ENCODE measurements at places on chromosomes 5 and 9. TPM values are rescaled to one million over a fixed set of nuclear protein-coding genes. Genes with fewer than 3 reads are reported as not detected.

GRIN1 gene
- total RNA-seq, result not detected

HSD17B3 gene
- total RNA-seq, result not detected

DNA sequence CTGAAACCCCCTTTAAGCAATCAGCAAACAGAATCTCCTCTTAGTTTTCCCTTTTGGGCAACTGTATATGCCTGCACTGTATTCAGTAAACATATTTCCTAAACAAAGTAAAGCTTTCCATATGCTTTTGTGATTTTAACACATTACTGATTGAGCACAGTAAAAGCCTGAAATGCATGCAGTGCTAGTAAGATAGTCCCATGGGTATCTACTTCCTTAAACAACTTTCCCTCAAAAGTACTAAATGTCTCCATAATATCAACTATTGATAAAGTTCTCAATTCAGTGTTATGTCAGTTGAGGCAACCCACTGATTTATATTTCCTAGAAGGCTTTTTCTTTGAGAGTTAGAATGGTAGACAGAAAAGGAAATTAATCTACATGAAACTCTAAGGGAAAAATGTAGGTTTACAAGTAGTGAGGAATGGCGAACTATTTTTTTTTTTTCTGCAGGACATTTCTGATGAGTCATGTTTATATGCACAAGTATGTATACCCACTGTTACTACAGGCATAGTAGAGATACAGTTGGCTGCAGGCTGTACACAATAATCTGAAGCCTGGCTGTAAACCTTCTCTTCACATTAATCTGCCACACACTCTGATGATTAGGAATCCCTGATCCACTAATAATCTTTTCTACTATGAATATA lies 31.2 kb upstream of the CEP120 start:
- H3K27me3 ChIP-seq, result no peaks in the 10 kb centered on the region
- H3K36me3 ChIP-seq, result no peaks in the 10 kb centered on the region

GRCh38 chr5:91357012-91357634 lies 26.0 kb downstream of the ARRDC3 start:
- no peaks in the 10 kb centered on the region for H3K36me3 ChIP-seq
- peaks cover 12% of the 10 kb centered on the region for H3K4me1 ChIP-seq
- no peak overlapping the region for H3K27ac ChIP-seq
- DNase-seq, result no peak

DNA sequence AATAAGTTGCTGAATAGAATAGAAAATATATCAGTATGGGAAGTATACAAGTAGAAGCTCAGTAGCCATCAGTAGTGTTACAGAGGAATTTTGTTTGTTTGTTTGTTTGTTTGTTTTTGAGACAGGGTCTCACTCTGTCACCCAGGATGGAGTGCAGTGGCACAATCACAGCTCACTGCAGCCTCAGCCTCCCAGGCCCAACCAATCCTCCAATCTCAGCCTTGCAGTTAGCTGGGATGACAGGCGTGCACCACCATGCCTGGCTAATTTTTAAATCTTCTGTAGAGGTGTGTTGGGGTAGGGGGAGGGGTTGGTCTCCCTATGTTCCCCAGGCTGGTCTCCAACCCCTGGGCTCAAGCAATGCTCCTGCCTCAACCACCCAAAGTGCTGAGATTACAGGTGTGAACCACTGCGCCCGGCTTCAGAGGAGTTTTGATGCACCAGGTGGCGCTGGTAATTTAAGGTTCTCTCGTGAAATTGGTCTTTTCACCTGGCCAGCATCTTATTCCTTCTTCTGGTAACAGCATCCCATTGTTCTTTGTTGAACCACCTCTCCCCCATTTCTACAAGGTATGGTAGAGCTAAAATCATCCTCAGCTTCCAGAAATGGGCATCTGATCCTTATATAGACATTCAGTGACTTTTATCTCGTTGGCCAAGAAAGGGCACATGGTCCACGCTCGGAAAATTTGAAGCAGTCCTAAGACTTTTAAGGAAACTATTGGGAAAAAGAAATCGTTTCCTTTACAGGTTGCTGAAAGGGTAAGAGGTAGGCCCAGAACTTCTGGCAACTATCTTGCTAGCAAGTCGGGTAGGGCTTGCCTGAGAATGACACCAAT lies 157.1 kb downstream of the ARRDC3 start:
- no peak overlapping the region for H3K4me3 ChIP-seq
- no peaks in the 10 kb centered on the region for H3K36me3 ChIP-seq
- no peaks in the 10 kb centered on the region for H3K4me1 ChIP-seq
- DNase-seq, result no peak
- H3K27me3 ChIP-seq, result no peaks in the 10 kb centered on the region
- H3K27ac ChIP-seq, result no peak overlapping the region

- H3K4me3 ChIP-seq, result no peak overlapping the region
- DNase-seq, result no peak
- no peaks in the 10 kb centered on the region for H3K27me3 ChIP-seq
- peaks cover 19% of the 10 kb centered on the region for H3K4me1 ChIP-seq
- no peak overlapping the region for H3K27ac ChIP-seq
- peaks cover 4% of the 10 kb centered on the region for H3K36me3 ChIP-seq
These were observed 6.8 kb downstream of the SLC36A1 start for GRCh38 chr5:151454166-151454565.

- no peaks in the 10 kb centered on the region for H3K4me1 ChIP-seq
- H3K36me3 ChIP-seq, result no peaks in the 10 kb centered on the region
- H3K4me3 ChIP-seq, result no peak overlapping the region
These were observed 384.5 kb upstream of the CDH6 start for GRCh38 chr5:30808996-30809395.

GRCh38 chr9:107739601-107740082 lies 250.1 kb upstream of the KLF4 start:
- H3K4me1 ChIP-seq, result no peaks in the 10 kb centered on the region
- DNase-seq, result no peak
- peak overlapping the region; percentile 3 for H3K27ac ChIP-seq

DNA sequence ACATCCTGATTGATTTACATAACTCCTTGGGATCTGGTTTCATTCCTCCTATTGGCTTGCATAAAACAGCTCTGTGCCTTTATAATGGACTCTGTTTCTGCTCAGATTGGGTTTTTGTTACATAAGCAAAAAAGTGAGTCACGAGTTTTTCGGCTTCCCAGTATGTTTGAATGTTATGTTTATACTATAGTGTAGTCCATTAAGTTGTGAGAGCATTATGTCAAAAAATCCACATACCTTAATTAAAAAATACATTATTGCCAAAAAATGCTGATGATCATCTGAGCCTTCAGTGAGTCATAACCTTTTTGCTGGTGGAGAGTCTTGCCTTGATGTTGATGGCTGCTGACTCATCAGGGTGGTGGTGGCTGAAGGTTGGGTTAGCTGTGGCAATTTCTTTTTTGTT lies 144.6 kb downstream of the CCDC171 start:
- DNase-seq, result no peak
- no peaks in the 10 kb centered on the region for H3K27me3 ChIP-seq
- H3K36me3 ChIP-seq, result no peaks in the 10 kb centered on the region
- no peaks in the 10 kb centered on the region for H3K4me1 ChIP-seq
- no peak overlapping the region for H3K27ac ChIP-seq

- DNase-seq, result no peak
- H3K4me1 ChIP-seq, result peaks cover 6% of the 10 kb centered on the region
- peaks cover 14% of the 10 kb centered on the region for H3K36me3 ChIP-seq
- H3K27ac ChIP-seq, result no peak overlapping the region
These were observed 100.9 kb downstream of the DPYSL3 start for GRCh38 chr5:147408980-147409379.

DNA sequence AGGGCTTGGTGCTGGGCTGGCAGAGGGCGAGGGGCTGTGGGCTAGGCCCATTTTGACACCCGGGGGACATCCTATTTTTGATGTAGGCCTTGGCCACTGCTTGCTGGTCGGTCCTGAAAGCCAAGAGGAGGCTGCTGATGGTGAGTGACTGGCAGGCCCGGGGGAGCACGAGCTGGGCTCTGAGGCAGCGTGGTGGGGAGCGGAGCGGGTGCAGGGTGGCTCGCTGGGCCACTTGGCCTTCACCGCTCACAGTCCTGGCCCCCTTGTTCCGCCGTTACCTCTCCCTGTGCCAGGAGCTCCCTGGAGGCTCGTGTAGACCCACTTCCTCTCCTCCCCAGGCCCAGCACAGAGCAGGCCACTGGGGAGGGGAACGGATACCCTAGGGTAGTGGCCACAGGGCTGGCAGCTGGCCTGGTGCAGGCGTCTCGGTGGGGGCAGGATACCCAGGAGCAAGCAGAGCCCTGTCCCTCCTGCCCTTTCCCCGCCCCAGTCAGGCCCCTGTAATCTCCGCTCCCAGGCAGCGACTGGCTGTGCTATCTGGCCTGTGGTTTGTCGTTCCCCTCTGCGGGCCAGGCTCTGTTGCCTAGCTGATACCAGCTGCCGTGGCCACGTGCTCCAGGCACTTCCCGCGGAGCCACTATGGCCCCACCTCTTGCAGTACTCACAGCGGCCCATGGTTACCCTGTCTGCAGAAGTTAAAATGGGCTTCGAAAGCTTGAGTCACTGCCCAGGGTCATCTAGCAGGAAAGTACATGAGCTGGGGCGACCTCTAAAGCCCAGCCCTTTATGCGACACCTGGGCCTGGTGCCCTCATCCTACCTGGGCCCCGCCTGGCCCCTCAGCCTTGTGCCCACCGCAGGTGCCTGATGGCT lies 11.7 kb upstream of the DOLPP1 start:
- no peaks in the 10 kb centered on the region for H3K36me3 ChIP-seq
- H3K4me1 ChIP-seq, result peaks cover 3% of the 10 kb centered on the region
- H3K27me3 ChIP-seq, result no peaks in the 10 kb centered on the region
- H3K4me3 ChIP-seq, result no peak overlapping the region

DNA sequence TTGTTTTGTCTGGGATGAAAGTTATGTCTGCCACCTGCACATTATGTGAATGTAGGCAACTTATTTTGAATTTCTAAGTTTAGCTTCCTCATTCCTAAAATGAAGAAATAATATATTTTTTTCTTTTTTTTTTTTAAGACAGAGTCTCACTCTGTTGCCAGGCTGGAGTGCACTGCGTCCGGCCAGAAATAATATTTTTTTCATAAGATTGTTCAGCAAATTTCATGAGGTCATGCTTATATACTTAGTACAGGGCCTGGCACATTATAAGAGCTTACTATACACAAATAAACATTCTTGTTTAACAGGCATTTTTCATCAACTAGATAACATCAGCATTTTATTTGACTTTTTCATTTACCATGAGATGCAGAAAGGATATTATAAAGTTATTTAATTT lies 368.5 kb downstream of the GABRG2 start:
- no peaks in the 10 kb centered on the region for H3K4me1 ChIP-seq
- no peak overlapping the region for H3K4me3 ChIP-seq
- no peak overlapping the region for H3K27ac ChIP-seq
- H3K36me3 ChIP-seq, result no peaks in the 10 kb centered on the region
- no peak for DNase-seq

Measured in spleen (tissue), 13 donors.